NCI-H2029 (cell line): ENCODE measurements at places on chromosomes 12 and 14.

- no peak for DNase-seq
Measured at GRCh38 chr12:88310069-88310468, 168.0 kb downstream of the TMTC3 start.

DNA sequence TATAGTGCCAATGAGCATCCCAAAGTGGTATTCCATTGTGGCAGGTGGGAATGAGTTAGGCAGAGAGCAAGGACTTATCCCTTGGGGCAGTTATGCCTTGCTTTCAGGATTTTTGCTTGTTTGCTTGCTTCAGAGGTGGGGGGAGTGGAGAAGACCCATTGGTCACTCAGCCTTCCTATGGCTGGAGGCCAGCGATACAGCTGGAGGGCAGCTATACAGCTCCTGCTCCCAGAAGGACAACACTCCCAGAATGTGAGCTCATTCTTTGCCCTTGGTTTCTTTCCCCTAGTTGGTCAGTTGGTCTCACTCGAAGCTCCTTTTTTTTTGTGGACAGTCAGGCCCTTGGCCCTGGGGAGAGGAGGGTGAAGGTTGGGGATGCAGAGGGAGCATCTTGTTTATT lies 14.5 kb downstream of the KRT83 start:
- DNase-seq: no peak

- DNase-seq: no peak
Measured at GRCh38 chr12:88895634-88896033, 315.4 kb upstream of the KITLG start.

- DNase-seq: no peak
Measured at GRCh38 chr12:106586278-106586802, 3.5 kb downstream of the RFX4 start.

GRCh38 chr12:6950401-6950801 lies 755 bp upstream of the PTPN6 start:
- no peak for DNase-seq

- no peak for DNase-seq
Measured at GRCh38 chr14:35365130-35366055, 39.2 kb downstream of the NFKBIA start.

DNA sequence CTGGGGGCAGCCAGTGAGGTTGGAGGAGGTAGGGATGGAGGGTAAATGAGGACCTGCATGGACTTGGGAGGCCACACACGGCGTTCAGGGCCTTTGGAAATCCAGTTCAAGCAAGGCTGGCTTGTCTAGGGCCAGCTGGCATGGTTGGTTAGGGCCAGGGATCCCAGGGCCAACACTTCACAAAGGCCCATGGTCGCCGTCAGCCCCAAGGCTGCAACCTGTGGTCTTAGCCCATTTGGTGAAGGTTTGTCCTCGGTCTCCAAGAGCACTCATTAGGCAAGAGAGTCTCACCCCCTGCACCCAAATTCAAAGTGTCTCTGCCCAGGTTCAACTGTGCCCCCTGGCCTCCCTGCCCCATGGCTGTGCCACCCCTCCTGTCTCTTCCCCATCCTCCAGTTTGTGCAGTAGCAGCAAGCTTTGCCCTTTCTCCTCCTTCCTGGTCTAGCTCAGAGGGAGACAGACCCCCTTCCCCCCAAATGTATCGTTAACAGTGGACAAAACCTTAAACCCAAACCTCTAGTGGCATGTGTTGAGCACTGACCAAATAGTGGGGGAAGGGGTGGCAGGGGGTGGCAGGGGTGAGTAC lies 94.1 kb downstream of the NINJ2 start:
- DNase-seq: no peak

DNA sequence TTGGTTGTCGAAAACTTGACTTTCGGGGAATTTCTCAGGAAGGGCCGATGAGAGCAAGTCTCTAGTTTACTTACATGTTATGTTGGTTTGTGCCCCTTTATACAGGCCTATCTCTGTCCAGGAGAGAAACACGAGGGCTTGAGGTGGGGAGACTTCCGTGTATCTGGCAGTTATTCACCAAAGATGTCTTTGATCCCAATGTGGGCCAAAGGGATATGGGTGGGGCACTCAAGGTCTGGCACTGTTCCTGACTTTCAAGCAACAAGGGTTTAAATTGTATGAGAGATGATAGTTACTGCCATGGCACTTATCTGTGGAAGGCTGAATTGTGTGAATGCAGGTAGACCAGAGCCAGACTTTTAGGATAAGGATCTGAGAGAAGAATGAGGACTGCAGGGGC lies 137.2 kb upstream of the DHRS4 start:
- DNase-seq: no peak

GRCh38 chr14:71597955-71598660 lies 334.1 kb upstream of the RGS6 start:
- no peak for DNase-seq

GRCh38 chr12:10540776-10541205 lies 35.1 kb downstream of the EIF2S3B start:
- no peak for DNase-seq

DNA sequence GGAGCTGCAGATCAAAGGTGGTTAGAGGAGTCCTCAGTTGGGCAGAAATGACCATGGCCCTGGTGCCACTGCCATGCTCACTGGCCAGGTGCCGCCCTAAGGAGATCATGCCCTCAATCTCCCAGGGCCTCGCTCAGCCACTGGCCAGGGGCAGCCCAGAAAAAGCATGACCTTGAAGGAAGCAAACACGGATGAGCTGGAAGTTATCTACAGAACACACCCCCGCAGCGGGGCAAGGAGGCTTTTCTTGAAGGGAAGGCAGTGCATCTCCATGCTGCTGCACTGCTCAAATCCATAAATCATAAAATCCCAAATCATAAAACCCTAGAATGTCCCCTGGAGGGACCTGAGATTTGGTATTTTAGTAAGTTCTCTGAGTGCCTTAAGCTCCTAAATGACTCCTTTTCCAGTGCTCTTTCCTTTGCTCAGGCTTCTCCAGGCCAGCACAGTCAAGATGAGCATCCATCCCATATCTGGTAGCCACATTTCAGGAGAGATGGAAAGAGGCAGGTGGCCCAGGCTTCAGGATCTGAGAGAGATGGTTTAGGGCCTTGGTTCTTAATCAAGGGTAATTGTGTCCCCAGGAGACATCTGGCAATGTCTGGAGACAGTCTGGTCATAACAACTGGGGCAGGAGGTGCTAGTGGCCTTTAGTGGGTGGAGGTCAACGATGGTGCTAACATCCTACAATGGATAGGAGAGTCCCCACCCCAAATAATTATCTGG lies 217.3 kb downstream of the RBM19 start:
- DNase-seq: no peak

- no peak for DNase-seq
Measured at GRCh38 chr12:48601013-48601756, 31.3 kb upstream of the LALBA start.

GRCh38 chr12:126789963-126790362 lies 1477.0 kb upstream of the TMEM132C start:
- DNase-seq: no peak

- no peak for DNase-seq
Measured at GRCh38 chr12:111181143-111181726, 187.7 kb downstream of the PHETA1 start.

- DNase-seq: no peak
Measured at GRCh38 chr14:104813286-104813685, 12.4 kb downstream of the ZBTB42 start.

DNA sequence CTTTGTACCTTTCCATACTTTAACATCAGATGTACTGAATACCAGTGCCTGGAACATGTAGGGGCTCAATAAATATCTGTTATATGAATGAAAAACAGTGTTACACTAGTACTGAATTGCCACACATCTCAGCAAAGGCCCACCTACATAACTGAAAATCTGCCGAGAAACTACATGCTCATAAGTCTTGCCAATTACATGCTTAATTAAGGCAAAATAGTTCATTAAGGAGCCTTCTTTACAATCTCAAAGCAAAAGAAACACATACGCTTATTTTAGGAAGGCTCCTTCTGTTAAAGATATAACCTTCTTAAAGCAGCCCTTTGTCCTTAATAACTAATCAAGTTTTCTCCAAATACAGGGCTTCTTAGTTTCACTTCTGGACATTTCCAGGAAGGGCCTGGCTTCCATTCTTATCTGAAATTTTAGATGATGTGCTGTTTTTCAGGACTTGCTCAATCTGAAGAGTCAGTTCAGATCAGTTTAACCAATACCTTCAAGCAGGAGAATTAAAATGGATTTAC lies 11.5 kb downstream of the LIMA1 start:
- no peak for DNase-seq

- DNase-seq: no peak
Measured at GRCh38 chr14:51836417-51836816, 24.0 kb upstream of the GNG2 start.

DNA sequence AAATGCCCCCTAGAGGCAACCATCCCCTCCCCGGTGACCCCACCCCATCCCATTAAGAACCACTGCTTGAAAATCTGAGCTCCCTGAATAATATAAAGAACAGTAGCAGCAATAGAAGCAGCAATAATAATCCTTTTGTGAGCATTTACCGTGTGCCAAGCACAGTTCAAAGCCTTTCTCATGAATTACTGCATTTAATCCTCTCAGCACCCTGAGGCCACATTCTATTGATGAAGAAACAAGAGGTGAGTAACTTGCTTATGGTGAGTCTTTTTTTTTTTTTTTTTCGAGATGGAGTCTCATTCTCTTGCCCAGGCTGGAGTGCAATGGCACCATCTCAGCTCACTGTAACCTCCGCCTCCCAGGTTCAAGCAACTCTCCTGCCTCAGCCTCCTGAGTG lies 65.0 kb downstream of the KCNK10 start:
- no peak for DNase-seq

- DNase-seq: no peak
Measured at GRCh38 chr12:40431169-40431568, 206.4 kb downstream of the LRRK2 start.

DNA sequence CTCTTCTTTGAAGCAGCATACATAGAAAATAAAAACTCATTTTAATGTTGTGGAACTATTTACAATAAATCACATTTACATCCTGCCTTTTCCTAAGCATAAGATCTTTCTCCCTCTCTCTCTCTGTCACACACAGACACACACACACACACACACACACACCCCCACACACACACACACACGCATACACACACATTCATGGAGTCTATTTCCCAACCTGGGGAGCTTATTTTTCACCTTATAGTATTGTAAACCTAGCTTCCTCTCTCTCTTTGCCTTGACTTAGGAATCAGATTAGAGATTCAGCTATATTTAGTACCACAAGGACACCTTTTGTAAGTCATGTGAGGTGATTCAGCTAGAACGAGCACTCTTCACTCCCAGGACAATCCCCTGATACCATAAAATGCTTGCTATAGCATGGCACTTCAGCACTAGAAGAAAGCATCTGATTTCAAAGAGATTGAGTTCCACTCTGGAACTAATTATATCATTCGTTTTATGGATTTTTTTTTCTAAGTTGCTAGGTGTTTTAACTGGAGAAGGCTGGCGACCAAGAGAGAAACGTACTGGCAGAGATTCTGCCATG lies 23.6 kb downstream of the TMEM30B start:
- peak; percentile 90 for DNase-seq

GRCh38 chr12:129298921-129299320 lies 445.6 kb downstream of the GLT1D1 start:
- DNase-seq: no peak

GRCh38 chr12:7154901-7155470 lies 24.8 kb downstream of the CLSTN3 start:
- no peak for DNase-seq

DNA sequence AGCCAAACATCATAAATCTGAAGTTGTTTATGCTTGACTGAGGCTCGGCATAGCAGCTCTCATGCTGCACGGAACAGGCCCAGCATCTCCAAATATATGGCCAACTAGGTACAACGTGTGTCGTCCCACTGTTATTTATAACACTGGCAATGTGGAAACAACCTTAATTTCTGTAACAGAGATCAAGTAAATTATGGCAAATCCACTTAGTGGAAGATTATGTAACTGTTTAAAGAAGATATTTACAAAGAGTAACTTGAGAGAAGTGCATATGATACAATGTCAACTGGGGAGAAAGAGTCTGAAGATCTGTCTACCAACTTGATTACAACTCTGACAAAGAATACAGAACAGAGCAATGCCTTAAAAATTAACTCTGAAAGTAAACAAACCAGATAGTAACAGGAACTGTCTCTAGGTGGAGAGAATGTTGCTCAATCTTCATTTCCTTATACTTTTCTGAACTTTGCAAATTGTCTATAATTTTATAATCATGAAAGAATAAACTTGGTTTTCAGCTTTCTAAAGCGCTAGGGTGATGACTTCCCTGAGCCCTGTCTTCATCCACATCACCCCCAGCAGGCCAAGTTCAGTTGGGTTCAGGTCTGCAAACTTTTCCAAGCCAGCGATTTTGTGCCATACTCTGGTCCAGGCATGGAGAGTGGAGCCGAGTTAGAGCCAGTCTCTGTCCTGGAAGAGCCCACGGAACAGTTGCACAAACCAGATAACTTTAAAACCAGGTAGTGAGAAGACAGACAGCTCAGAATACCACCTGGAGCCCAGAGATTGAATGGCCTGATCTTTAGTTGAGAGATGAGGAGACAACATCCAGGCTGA lies 44.3 kb upstream of the BDKRB2 start:
- DNase-seq: no peak

- peak; percentile 74 for DNase-seq
Measured at GRCh38 chr12:94874518-94875302, 128.8 kb downstream of the NDUFA12 start.

DNA sequence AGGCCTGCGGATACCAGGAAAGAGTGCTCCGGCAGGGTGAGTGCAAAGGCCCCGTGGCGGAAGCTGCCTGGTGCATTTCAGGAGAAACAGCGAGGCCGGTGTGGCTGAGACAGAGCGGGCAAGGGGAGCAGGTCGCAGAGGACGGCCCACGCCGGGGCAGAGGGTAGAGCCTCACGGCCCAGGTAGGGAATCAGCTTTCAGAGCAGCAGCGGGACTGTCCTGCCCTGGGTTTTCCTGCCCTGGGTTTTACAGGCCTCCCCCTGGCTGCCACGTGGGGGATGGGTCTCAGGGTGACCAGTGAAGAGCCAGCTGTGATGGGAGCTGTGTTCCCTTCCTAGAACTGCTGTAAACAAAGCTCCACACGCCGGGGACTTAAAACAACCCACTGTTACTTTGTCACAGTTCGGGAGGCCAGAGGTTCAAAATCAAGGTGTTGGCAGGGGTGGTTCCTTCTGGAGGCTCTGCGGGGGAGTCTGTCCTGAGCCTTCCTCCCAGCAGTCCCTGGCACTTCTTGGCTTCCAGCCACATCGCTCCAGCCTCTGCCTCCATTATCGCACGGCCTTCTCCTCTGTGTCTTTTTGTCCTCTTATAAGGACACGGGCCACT lies 10.4 kb downstream of the NCOR2 start:
- DNase-seq: no peak

- peak; percentile 44 for DNase-seq
Measured at GRCh38 chr14:23929822-23930294, 23.7 kb upstream of the DHRS4 start.

- no peak for DNase-seq
Measured at GRCh38 chr12:6871052-6871957, 1.8 kb downstream of the SPSB2 start.

DNA sequence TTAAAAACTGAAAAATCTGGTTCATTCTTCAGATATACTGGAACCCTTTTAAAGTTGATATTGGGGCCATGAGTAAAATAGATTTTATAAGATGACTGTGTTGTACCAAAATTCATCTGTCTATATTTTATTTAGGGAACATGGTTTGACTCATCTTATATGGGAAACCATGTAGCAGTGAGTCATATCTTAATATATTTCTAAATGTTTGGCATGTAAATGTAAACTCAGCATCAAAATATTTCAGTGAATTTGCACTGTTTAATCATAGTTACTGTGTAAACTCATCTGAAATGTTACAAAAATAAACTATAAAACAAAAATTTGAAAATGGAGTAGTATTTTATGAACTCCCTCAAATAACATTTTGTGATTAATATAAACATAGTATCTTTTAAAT lies 14.2 kb downstream of the PTGER2 start:
- DNase-seq: no peak
